ENCODE measurements at places on chromosomes 2 and 18.

- no peak for DNase-seq
Measured at GRCh38 chr2:88321449-88322248, 130.8 kb downstream of the FOXI3 start.

DNA sequence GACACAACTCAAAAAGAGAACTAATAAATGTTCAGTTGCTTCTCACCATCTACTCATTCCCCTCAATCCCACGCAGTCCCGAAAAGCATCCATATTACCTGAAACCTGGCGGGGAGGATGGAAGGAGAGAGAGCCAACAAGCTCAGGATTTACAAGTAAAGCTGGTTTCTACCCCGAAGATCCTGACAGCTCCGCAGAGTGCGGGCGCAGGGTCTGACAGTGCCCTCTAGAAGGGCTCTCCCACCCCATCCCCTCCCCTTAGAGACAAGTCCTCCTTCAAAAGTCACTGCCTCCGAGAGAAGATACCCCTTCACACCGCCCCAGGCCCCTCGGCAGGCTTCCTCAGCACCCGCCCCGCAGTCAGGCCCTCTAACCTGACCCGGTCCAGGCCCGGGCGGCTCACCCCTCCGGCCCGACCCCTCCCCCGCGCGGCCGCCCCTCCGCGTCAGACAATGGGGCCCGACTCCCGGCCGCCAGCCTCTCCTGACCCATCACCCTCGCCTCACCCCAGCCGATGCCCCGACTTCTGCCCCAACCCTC is 550 bp downstream of the RAB1A start:
- DNase-seq = no peak

DNA sequence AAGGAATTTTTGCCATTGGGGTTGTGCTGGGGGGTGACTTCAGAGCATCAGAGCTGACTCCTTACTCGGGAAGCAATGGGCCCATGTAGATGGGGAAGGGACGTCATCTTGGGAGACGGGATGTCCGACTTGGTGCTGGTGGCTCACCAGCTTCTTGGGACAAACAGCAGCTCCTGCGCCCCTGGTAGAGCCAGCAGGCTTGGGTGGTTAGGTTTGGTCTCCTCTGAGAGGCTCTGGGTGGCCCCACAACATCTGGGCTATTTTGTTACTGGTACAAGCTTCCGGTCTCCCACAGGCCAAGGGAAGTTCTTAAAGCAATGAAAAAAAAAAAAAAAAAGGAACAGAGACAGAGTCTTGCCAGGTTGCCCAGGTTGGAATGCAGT is 1.8 kb downstream of the NGEF start:
- no peak for DNase-seq

GRCh38 chr18:10119991-10120390 is 206.2 kb downstream of the VAPA start:
- DNase-seq = no peak

DNA sequence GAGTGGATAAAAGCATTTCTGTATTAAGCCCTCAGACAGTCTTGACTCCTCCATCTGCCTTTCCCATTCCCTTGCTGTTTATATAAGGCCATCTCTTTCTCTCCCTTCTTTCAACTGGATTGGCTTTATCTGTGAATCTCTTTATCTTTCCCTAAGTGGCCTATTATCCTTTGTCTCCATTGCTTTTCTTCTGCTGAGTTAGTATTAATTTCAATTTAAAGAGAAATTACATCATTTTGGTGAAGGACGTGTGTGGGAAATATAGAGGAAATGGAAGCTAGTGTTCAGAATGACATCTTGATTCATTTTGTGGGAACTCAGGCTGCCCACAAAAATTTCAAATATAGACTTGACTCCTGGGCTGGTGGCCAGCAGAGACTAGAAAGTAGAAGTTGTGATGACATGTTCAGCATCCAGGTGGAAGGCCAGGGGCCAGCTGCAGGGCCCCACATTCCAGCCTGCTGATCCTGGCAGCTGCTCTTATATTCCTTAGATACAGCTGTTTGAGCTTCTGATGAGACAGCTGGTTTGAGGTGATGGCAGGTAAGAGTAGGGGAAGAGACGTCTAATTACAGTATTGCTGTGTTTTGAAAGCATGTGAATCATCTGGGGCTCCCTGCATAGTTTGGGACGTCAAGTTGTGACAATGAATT is 52.3 kb downstream of the DIS3L2 start:
- no peak for DNase-seq

DNA sequence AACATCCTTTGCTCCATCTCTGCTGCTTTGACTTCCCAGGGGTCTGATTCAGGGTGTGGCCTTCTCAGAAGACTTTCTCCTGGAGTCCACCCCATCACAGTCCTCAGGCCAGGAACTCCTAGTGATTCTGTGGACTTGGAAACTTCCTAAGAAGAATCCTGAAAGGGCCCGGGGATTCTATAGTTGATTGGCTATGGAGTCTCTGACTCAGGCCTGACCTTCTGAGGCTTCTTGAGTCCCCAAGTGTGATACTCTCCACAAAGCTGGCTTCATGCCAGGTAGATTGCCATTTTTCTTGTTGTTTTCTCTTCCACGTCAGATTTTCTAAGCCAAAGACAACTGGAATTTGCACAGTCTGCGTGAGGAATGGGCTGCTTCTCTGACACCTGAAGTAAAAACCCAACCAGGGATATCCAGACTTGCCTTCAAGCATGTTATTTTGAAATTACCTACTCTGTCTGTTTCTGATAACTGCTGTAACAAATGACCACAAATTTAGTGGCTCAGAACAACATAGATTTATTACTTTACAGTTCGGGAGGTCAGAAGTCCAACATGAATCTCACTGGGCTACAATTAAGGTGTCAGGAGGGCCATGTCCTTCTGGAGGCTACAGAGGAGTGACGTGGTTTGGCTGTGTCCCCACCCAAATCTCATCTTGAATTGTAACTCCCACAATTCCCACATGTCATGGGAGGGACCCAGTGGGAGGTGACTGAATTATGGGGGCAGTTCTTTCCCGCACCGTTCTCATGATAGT is 69.3 kb downstream of the ALPK2 start:
- DNase-seq = no peak

GRCh38 chr18:79597176-79597830 is 82.3 kb upstream of the CTDP1 start:
- no peak for DNase-seq

DNA sequence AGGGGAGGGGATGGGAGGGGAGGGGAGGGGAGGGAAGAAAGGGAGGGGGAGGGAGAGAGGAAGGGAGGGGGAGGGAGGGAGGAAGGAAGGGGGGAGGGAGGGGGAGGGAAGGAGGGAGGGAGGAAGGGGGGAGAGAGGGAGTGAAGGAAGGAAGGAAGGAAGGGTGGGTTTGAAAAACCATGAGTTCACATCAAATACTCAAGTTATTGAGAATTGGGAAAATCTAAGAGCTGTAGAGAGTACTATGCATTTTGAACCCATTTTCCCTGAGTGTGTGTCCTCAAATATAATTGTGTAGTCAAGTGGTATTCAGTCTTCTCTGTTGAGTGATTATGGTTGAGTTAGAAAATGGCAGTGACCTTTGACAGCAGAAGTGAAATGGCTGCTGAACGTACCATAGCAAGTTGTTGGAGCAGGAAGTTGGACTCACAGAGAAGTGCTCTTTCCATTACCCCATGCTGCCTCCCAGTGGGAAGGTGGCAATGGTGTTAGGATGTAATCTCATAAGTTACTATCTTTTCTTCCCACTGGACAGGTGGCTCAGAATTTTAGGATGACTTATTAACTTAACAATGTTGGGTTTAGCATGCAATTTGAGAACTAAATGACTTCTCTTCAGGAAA is 214.6 kb downstream of the SETBP1 start:
- no peak for DNase-seq

GRCh38 chr2:100040906-100041305 is 101.5 kb downstream of the AFF3 start:
- DNase-seq = no peak

DNA sequence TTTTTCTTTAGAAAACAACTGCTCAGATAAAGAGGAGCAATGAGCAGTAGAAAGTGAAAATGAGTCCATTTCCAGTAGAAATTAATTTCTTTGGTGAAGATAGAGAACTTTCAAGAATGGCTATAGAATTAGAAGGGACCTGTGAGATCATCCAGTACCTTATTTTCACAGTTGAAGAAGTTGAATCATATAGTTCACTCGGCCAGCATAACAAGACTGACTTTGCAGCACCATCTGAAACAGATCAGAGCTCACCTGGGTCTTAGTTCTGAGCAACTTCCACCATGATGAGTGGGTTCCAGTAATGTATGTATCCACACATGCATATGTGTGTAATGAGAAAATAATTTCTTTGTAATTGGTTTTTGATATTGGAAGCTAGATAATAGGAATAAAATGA is 58.6 kb downstream of the CERS6 start:
- no peak for DNase-seq

GRCh38 chr2:97067279-97068004 is 27.2 kb downstream of the FAHD2B start:
- DNase-seq = no peak

GRCh38 chr18:49020621-49021021 is 69.9 kb upstream of the SMAD7 start:
- no peak for DNase-seq

GRCh38 chr2:122530814-122531213 is 775.4 kb downstream of the TSN start:
- no peak for DNase-seq

- DNase-seq = no peak
Measured at GRCh38 chr2:65992198-65992554, 442.7 kb upstream of the MEIS1 start.

DNA sequence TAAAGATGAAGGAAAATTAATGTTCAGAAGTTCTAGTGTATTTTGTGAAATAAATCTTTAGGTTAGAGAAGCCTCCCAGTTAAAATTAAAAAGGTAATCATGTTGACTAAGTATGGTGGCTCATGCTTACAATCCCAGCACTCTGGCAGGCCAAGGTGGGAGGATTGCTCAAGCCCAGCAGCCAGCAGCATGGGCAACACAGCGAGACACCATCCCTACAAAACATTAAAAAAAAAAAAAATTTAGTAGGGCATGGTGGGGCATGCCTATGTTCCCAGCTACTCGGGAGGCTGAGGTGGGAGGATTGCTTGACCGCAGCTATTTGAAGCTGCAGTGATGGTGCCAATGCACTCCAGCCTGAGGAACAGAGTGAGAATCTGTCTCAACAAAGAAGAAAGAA is 17.9 kb downstream of the XPO1 start:
- no peak for DNase-seq

DNA sequence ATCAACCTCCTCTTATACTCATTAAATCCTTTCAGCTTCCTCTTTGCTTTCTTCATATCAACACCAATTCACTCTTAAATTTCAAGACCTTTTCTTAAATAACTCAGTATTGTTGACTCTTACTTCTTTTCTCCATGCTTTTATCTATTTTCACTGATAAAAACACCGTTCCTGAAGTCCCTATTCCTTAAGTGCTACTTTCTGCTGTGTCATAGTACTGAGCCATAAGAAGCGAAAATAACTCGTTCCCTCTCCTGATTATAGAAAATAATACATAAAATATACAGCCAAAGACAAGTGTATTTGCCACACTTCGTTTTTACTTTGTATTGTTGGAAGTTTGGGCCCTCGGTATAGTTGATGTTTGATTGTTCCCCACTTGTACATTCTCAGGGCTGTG is 181.0 kb downstream of the DIS3L2 start:
- no peak for DNase-seq

DNA sequence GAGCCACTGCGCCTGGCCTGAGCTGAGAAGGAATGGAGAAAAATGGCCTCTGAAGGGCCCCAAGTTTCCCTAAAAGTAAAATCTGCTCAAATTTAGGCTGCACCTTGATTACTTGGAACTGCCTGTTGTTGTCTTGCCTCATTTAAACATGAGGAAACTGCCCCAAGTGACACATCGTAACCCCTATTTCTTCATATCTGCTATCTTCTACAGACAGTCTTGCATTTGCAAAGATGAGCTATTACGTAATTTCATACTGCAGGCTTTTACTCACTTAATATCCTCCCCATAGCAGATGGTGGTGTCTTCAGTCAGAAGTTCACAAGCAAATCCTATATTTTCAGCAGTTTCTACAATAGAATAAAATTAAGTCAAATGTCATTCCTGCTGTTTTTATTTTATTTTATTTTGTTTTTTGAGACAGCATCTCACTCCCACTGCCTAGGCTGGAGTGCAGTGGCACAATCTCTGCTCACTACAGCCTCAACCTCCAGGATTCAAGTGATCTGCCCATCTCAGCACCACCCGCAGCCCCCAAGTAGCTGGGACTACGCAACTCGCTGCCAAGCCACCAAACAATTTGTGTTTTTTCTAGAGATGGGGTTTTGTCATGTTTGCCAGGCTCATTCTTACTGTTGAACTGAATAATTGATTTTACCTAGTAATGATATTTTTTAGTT is 45.3 kb upstream of the NARS1 start:
- no peak for DNase-seq

DNA sequence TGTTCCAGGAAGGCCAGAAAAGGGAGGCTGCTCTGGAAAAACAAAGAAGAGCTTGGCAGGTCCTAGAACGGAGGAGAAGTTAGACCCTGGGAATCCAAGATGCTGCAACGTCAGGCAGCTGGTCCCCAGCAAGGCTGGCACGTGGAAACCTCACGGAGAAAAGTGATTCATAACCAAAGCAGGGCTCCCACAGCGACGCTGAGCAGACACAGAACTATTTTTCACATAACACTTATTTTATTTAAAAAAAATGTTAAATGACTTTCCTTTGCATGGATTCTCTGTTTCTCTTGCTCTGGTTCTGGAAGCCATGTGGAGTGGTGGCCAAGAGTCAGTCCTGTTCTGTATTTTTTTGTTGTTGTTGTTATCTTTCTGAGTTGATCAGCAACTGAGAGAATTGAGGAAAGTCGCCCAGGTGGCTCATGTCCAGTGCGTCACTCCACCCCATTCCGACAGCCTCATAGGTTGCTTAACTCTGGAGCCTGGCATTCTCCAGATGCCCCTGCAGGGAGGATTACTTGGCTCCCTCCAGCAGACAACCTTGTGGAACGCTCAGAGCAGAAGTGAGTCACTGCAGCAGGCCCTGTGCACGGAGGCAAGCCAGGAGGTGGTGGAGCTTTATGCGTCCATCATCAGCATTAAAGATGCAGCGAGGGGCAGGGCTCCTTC is 229.9 kb upstream of the HDAC4 start:
- no peak for DNase-seq

DNA sequence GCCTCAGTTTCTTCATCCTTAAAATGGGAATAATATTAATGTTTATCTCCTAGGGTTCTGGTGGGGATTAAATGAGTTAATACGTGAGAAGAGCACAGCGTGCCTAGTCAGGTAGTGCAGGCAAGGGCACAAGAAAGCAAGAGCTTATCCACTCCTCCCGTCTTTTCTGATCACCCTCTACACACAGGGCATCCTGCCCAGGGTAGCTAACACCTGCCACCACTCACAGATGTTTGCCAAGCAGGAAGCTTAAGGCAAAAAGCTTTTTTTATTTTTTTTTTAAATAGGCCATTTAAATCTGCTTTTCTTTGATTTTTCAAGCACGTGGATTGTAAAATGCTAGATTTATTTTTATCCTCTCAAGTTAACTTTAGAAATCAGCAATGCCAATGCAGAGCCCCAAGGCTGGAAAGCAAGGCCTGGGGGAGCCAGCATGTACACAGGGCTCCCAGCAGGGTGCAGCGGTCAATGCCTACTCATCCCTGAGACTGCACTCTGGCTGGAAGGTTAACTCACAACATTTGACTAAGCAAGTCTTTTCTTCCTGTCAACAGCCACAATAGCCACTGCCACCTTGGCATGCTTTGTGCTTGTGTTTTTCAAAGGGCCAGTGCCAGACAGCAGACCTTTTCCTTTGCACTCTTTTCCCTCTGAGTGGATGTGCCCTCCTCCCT is 86.5 kb upstream of the ACAA2 start:
- DNase-seq = no peak

Measured in GM18507 (cell line).